ENCODE measurements at places on chromosomes 11 and 22.
A peak's percentile ranks its signal among the peaks of the same experiment; 100 is the strongest.

DNA sequence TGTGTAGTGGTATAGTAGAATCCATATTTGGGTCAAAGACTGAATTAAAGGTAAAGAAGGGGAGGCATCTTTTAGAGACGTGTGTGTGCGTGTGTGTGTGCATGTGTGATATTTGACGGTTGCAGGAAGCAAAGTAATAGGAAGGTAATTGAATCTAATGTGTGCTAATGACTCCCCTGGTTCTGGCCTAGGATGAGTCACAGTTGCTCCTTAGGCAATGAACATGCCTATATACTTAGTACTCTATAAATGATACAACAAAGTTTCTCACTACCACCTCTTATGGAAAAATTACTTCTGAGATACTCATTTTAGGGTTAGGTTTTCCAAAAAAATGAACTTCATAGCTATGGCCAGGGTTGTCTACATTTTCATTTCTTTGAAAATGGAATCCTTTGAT lies 409.6 kb downstream of the GUCY1A2 start:
- no peak for DNase-seq

GRCh38 chr11:12769834-12770345 lies 95.7 kb downstream of the TEAD1 start:
- DNase-seq: no peak

DNA sequence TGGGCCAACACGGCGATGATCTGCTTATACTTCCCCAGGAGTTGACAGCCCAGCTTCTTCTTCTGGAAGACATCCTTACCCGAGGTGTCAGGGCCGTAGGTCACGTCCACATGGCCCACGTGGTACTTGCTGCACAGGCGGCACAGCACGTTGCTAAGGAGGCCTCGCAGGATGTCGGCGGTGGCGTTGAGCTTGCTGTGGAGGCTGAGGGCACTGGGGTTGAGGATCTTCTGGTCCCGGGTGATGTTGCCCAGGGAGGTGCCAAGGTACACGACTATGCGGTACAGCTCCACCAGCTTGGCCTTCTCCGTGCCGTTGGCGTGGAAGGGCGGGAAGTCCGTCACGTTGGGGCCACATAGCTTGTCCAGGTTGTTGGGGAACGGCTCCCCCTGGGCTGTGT lies 2.9 kb downstream of the LIF start:
- no peak for DNase-seq

- DNase-seq: no peak
These were observed 37.1 kb downstream of the NECTIN1 start for GRCh38 chr11:119691701-119692539.

GRCh38 chr11:15896530-15896929 lies 459.8 kb downstream of the SOX6 start:
- DNase-seq: no peak

DNA sequence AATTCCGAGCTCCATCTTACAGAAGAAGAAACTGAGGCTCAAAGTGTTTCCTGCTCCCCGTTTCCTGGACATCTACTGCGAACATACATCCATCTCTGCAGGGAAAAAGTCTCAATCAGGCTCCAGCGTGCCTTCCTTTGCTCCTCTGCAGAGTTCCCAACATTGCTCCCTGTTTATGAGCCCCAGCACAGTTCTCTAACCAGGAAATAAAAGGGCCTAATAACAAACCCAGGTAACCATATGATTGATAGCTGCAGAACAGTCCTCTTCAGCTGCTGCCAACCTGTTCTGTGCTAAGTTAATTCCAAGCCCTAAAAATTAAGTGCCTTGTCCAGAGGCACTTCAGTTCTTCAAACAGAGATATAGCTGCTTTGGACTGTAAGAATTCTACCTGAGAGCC lies 104.9 kb upstream of the ASPHD2 start:
- no peak for DNase-seq

DNA sequence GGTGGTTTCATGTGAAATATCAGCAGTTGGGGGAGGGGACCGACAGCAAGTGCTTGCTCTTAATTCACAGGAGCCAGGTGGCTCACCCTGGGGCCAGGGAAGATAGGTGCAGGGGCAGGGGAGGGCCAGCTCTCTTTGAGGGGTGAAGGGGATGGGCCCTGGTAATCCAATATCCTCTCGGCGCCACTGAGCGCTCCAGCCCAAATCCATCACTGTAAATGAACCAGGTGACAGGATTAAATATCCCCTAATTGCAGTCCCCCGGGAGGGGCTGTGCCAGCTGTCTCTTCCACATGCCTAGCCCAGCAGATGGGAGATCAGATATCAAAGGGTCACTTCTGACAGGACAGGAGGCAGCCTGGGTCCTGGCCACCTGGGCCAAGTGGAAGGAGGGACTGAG lies 531.8 kb upstream of the CADM1 start:
- DNase-seq: no peak

DNA sequence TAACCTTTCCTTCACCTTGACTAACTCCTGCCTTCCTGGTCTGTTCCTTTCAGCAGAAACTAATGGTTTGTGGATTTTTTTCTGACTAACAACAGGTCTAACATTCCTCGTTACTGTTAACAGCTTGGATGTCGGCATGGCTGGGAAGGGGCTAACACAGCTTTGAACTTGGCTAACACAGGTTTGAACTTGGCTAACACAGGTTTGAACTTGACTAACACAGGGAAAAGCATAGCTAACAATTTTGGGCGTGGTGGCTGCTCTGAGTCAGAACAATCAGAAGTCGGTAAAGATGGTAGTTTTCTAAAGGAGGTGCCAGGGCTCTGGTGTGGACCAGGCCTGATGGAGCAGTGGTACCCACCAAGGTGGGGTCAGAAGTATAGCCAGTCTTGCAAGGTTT lies 16.1 kb downstream of the MIAT start:
- DNase-seq: no peak

DNA sequence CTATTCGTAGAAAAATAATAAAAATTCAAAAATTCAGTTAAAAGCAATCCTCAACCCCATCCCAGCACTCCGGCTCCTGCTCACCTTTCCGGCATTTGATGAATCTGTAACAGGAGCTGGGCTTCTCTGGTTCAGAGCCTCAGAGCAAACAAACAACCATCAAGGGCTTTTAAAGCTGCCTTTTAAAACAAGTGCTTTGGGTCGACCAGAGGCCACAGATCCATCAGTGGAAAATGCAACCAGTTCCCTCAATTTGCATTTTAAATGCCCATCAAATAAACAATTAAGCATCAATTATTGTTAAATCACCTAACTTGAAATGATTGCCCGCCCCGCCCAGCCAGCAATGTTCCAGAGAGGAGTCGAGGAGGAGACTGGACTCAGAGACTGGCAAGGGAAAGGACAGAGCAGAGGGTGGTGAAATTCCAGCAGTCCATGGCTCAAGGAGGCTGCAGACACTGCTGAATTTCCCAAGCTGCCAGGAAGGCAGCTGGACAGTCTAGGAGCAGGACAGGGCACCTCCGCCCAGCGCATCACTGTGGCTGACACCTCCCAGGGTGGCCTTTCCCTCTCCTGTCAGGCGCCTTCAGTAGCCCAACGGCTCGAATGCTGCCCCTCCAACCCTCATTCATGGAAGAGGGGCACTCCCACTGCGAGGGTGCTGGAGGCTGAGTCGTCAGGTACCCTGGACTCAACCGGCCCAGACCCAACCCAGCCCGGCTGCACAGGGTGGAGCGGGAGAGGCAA lies 7.5 kb downstream of the FXYD6 start:
- no peak for DNase-seq

- peak; percentile 96 for DNase-seq
These were observed 830 bp upstream of the ESRRA start for GRCh38 chr11:64304316-64305072.

DNA sequence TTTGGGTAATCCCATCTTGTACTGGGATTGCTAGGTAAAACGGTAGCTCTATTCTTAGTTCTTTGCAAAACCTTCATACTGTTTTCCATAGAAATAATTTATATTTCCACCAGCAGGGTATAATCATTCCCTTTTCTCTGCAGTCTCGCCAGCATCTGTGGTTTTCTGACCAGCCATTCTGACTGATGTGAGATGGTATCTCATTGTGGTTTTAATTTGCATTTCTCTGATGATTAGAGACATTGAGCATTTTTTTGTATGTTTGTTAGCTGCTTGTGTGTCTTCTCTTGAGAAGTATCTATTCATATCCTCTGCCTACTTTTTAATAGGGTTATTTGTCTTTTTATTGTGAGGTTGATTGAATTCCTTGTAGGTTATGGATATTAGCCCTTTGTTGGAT lies 220.9 kb downstream of the PGR start:
- DNase-seq: no peak

DNA sequence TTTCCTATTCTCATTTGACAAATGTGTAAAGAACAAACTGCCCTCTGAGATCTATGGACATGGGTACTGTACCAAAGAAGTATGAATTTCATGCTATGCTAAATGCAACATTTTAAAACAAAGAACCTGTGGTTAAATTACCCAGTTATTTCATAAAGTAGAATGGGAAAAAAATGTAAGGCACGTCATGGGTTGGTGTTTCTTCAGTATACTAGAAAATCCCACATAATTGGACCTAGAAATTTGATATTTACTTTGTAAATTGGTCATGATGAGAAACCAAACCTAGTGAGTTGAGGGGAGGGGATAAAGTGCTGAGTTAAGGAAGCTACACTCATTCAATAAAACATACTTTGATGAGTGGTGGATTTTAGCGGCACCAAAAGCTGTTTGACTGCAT lies 104.1 kb downstream of the ALX4 start:
- DNase-seq: no peak

GRCh38 chr11:31822927-31823643 lies 12.0 kb upstream of the PAX6 start:
- DNase-seq: no peak

DNA sequence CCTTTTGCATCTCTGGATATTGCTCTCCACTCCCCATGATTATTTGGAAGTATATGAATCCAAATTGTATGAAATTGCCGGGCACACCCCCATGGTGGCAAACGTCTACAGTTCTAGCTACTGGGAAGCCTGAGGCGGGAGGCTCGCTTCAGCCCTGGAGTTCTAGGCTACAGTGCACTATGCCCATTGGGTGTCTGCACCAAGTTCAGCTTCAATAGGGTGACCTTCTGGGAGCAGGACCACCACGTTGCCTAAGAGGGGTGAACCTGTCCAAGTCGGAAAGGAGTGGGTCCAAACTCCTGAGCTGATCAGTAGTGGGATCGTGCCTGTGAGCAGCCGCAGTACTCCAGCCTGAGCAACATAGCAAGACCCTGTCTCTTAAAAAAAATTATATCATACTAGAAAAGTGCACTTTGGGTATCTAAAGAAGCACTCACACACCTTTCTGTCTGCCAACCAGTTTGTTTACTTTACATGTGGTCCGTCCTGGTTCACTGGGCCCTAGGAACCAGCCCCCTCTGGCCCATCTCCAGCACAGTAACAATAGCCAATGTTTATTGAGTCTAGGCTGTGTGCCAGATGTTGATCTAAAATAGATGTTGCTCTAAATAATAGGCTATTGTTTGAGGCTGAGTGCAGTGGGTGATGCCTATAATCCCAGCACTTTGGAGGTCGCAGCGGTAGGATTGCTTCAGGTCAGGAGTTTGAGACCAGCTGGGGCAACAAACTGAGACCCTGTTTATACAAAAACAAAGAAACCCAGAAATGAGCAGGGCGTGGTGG lies 16.4 kb upstream of the KAT5 start:
- DNase-seq: no peak

DNA sequence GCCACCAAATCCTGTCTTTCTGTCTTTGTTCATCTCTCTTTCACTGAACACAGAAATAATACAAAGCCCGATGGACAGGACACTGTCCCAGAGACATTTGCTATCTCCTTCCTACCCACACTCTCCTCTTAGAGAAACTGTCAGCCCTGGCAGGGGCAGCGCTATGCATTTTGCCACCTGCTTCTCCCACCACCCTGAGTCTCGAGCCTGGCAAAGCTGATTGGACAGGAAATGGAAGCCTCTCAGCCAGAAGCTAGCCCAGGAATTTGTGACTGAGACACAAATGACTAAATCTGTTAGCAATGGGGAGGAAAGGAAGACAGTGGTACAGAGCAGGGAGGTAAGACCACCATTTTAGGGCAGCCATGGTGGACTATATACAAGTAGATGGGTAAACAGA lies 14.9 kb upstream of the GALNT18 start:
- no peak for DNase-seq

GRCh38 chr11:13064593-13064992 lies 55.5 kb downstream of the RASSF10 start:
- DNase-seq: no peak

GRCh38 chr11:132373405-132374143 lies 1003.2 kb downstream of the NTM start:
- no peak for DNase-seq

GRCh38 chr11:37916331-37916730 lies 1318.3 kb upstream of the RAG2 start:
- DNase-seq: no peak

- DNase-seq: peak; percentile 62
These were observed at the start of gene ARHGEF12 for GRCh38 chr11:120335908-120336640. ARHGEF12 (plus strand) TSS chr11:120336413; CDS start chr11:120337244, 831 bp downstream.

All from activated gamma-delta T cell treated with Interleukin-2 at 50 U/mL for 16 hours (primary cell).